CD4-positive, alpha-beta T cell treated with Interleukin-12 subunit alpha and Interleukin-12 subunit beta, for 1 hour (primary cell): ENCODE measurements at places on chromosomes 6 and 20.

GRCh38 chr6:167554854-167555253, 230.0 kb downstream of the TTLL2 start:
- DNase-seq, result no peak

DNA sequence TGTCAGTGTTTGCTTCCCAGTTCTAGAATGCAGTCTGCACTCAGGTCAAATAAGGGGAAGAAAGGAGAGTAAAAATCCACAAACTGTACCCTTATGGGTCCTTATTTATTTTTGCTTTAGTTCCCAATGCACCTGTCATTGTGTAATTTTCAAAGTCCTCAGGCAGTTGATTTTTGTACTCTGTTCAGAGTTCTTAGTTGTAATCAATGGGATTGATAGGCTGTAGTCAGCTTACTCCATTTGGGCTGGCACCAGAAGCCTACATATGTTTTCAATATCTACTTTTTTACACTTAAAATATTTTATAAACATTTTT, 18.6 kb downstream of the AIG1 start:
- DNase-seq, result no peak

- DNase-seq, result no peak
Observed at GRCh38 chr6:142300758-142301650, 803 bp upstream of the ADGRG6 start.

GRCh38 chr6:144855812-144856531, 570.8 kb downstream of the UTRN start:
- DNase-seq, result no peak

DNA sequence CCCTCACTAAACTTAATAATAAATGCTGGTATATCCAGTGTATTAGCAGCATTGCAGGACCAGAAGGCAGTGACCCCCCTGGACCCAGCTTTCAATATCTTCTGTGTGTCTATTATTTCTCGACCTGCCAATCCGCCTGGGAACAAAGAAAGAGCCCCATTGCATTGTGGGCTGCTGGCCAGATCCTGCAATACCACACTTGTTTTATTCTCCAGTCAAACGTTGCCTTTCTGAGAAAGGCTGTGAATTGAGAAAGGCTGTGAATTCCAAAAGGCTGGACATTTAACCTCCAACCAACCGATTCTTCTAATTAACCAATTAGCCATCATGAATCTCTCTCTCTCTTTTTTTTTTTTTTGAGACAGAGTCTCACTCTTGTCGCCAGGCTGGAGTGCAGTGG, 1.5 kb upstream of the MTO1 start:
- no peak for DNase-seq

DNA sequence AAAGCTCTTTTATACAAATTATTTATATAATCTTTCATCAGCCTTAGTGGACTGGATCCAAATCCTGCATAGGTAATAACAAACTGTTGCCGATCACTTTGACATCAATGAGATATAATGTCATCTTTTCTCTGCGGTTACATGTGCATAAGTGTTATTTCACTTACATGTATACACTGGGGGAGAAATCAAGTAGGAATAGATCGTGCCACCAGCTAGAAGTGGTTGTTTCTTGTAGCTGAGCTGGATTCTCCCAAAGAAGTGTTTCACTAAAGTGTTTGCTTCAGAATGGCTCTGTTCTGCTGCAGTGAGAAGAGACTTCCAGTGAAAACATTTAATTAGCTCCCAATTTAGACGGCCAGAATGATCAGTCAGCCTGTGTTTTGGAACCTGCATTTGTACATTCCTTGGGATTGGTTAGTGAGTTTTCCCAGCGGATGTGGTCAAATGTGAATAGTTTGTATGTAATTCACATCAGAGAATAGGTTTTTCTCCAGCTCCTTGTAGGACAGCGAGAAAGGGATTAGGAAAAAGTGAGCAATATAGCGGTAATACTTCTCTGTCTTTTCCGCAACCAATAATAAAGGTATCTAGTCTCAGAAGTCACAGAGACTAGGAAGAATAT, 163.1 kb upstream of the CCN2 start:
- no peak for DNase-seq
